ENCODE measurements at places on chromosomes 6 and 20.

DNA sequence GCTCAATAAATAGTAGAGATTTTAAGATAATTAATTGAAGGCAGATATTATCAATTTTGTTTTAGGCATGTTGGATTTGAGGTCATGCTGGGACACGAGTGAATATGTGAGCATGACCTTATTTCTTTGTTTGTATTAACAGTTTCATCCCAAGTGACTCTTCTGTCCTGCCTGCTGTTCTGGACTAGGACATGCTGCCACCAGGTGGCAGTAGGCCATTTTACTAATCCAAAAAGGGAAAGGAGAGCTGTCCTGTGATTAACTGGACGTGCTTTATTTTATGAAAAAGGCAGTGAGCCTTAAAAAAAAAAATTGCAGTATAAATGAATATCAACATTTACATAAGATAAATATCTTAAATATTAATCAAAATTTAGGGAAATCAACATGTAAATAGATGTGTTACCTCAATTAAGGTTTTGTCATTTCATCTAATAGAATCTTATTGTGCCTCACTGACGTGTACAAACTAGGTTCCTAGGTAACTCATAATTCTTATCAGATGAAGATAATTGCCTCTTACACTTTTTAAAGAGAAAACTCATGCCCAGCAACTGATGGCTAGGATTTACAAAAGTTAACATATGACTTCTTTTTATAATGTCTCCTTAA, 49.8 kb downstream of the FRK start:
- DNase-seq = peak; percentile 57

DNA sequence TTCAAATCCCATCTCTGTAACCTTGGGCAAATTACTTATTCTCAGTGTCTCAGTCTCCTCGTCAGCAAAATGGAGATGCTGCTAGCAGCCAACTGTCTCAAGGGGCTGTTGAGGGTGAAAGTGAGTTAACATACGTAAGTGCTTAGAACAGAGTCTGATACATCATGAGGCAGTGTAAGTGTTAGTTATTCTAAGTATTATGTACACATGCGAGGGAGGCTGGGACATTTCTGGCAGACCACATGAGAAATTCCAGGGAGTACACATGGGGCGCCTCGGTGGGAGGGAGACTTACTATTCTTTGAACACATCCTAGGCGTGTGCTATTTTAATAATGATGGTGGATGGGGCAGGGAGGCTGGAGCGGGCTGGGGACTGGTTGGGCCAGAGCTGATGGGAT, 99.1 kb downstream of the DLGAP4 start:
- DNase-seq = no peak

- DNase-seq = no peak
These were observed 912 bp upstream of the DIDO1 start for GRCh38 chr20:62927128-62927705.

GRCh38 chr20:3283222-3283820, 44.3 kb upstream of the SLC4A11 start:
- DNase-seq = no peak

- DNase-seq = no peak
These were observed 53.5 kb downstream of the AGPAT4 start for GRCh38 chr6:161220346-161220745.

- DNase-seq = no peak
These were observed 15.4 kb upstream of the TNFAIP3 start for GRCh38 chr6:137851669-137852068.

DNA sequence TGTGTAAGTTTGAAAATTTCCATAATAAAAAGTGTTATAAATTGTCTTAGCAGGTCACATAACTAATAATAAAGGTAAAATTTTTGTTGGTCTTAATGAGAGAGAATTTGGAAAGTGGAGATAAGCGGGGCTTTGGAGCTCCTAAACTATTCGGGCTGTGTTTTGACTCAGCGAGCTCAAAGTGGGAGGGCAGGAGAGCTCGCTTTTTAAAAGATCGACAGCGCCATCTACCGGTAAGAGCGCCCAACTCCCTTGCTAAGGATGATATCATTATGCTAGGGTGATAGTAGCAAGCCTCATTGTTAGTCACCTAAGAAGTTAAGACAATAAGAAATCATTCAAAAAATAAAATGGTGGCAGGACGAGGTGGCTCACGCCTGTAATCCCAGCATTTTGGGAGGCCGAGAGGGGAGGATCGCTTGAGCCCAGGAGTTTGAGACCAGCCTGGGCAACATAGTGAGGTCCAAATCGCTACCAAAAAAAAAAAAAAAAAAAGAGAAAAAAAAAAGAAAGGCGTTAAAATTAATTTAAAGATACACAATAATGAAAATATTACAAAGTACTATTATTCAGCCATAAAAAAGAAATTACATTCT, 24.8 kb downstream of the C6orf15 start:
- peak; percentile 92 for DNase-seq

DNA sequence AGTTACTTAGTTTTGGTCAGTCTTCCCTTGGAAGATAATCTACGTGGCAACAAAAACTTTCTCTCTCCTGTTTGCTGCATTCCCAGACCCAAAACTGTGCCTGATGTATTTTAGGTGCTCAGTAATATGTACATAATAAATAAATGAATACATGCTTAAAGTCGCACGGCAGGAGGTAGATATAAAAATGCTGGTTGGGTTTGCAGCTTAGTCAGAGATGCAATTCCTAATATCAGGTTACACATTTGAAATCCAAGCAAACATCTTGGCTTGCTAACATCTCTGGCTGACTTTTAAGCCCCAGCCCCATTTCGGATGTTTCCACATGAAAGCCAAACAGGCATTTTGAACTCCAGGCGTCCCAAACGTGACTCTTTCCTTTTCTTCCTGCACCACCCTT, 91.0 kb downstream of the KCNQ5 start:
- DNase-seq = no peak

GRCh38 chr20:2741881-2742280, 49.3 kb downstream of the EBF4 start:
- DNase-seq = no peak

GRCh38 chr6:132132422-132132821, 181.2 kb upstream of the CCN2 start:
- DNase-seq = no peak

DNA sequence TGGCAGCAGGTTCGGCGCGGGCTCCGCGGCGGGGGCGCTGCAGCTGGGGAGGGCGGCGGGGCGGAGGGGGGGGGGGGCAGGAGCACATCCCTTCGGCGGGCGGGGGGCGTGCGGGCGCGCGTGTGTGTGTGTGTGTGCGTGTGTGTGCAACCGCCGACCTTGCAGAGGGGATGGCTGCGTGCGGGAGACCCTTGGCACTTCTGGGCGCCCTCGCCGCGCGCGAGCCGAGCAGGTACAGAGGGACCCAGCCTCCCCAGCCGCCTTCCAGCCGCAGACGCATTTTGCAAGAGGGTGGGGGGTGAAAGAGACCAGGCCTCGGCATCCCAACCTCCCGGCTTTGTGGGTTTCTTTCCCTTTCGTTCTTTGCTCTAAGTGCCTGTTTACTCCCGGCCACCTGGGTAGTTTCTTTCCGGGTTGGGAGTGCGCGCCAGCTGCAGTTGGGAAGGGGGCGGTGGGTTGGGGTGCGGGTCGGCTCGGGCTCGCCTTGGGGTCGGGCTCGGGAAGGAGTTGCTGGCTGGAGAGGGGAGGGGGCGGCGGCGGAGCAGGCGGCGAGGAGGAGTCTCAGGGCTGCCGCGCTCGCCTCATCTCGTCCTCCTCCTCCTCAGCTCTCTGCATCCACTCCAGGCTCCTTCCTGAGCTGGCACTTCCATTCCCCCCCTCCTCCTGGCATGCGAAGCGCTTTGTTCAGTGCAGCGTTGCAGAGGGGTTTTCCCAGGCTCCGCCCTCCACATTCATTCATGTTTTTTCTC, 620 bp downstream of the HIVEP1 start:
- DNase-seq = peak; percentile 78

GRCh38 chr6:167098825-167099225, 24.1 kb upstream of the CCR6 start:
- DNase-seq = no peak

DNA sequence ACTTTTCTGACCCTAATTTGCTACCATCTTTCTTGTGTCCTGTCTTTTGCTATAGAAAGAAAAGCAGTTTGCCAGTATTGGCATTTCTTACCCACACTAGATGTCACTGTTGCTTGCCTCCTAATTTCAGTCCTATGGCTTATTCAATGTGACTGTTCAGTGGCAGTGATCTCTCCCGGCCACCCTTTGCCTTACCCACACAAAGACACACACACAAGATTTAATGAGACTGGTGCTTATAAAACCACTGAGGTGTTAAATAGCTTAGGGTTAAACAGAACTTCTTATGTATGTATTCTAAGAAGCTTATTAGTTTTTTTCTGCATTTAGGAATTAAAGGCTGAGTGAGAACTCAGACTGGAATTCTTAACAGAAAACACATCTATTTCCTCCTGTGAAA, 233.6 kb upstream of the ASCC3 start:
- DNase-seq = no peak

GRCh38 chr6:81515562-81516453, 236.7 kb downstream of the TENT5A start:
- DNase-seq = no peak

GRCh38 chr6:24910961-24911725, 24.6 kb downstream of the RIPOR2 start:
- DNase-seq = peak; percentile 66

- no peak for DNase-seq
These were observed 113.6 kb upstream of the DST start for GRCh38 chr6:56756219-56756789.

DNA sequence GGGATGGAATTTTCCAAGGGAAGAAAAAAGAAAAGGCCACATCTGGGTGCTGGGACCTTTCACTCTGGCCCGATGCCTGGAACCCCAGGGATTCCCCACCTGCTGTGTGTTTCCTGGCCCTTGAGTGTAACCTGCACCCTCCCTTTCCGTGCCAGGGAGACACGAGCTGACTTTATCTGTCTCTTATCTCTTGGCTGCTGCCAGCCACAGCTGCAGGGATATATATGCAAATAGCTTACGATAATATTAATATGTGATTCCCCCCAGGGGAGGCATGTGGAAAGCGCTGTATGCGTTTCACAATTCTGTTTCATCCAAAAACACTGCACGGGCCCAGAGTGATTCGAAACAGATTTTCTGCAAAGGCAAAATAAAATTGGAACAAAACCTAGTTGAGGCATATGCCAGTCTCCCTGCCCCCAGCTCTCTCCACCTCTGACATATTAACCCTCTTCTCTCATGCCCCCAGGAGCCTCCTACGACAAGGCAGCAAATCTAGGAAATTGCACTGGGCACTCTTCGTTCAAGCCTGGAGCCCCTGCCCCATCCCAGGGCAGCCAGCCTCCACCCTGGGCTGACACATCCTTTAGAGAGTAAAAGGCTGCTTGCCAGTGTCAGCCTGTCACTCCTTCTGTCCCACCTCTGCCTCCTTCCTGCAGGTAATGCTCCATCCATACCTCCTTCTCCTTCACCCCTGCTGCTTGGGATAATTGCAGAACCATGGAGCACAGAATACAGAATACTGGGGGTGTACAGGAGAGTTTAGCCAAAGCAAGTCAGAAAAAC, 1.3 kb downstream of the RIPOR3 start:
- no peak for DNase-seq
